ENCODE measurements at places on chromosomes 5 and 9.

- DNase-seq, result no peak
These were observed 35.6 kb downstream of the GLRX start for GRCh38 chr5:95786821-95787418.

GRCh38 chr9:72464857-72465592, 56.4 kb upstream of the TMC1 start:
- DNase-seq, result no peak

DNA sequence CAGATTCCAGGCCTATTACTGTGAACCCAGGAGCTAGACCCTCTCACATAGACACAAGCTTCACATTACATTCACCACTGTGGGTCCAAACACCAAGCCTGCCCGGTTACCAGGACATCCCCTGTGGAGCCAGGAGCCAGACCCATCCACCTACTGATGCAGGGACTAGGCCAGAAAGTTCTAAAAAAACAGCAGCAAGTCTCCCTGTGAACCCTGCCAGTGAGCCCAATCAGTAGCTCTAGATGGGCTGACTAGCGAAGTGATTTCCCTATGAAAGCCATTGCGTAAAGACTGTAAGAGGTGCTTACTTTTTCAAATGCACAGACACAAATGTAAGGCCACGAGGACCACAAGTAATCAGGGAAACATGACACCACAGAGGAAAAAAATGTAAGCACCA, 352.3 kb downstream of the TMEM161B start:
- no peak for DNase-seq

- DNase-seq, result peak; percentile 41
These were observed 571 bp downstream of the PPIC start for GRCh38 chr5:123035918-123036390.

GRCh38 chr5:34715711-34716110, 59.6 kb downstream of the RAI14 start:
- no peak for DNase-seq

- no peak for DNase-seq
These were observed 78.2 kb downstream of the RFK start for GRCh38 chr9:76316069-76316468.

- DNase-seq, result no peak
These were observed 89.8 kb downstream of the LIFR start for GRCh38 chr5:38466424-38467189.

DNA sequence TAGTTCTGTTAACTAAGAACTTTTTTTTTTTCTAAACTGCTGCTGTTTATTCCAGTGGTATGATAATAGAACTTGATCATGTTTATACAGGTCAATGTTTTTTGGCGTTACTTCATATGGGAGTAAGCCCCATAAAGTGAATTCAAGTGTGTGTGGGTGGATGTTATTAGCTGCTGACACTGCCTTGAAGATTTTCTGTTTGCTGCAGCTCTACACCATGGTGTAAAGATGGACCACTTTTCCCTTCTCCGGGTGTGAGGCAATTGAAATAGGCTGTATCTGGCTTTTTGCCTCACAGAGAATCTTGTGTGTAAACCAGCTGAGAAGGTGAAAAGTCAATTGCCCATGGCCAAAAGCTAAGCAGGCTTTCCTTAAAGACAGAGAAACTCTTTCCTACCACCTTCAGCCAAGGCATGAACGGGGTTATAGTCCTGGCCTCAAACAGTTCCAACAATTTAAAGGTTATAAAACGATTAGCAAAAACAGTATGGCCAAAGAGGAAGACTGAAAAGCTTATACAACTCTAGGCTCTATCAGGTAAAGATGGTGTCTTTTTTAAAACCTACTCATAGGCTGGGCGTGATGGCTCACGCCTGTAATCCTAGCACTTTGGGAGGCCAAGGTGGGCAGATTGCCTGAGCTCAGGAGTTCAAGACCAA, 33.9 kb upstream of the ABCA1 start:
- DNase-seq, result no peak

GRCh38 chr5:170603109-170603508, 99.3 kb downstream of the KCNIP1 start:
- no peak for DNase-seq

- no peak for DNase-seq
These were observed 32.1 kb upstream of the ZNF354B start for GRCh38 chr5:178827636-178828035.

- no peak for DNase-seq
These were observed 24.0 kb downstream of the CHD1 start for GRCh38 chr5:98904780-98905179.

DNA sequence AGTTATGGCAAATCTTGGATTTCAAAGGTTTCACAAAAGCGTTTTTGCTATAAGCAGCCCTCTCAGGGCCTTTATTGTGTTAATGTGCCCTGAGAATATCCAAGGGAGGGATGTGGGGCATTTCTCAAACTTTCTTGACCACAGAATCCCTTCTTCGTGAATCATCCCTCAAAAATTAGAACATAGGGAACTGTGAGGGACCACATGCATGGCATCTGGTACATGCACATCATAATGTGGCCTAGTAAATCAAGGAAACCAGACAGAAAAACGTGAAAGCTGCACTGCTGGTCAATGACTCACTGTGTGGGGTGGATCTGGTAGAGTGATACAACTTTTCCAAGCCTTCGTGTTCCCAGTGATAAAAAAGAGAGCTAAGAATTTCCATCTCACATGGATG, 22.4 kb downstream of the DDX31 start:
- DNase-seq, result no peak

DNA sequence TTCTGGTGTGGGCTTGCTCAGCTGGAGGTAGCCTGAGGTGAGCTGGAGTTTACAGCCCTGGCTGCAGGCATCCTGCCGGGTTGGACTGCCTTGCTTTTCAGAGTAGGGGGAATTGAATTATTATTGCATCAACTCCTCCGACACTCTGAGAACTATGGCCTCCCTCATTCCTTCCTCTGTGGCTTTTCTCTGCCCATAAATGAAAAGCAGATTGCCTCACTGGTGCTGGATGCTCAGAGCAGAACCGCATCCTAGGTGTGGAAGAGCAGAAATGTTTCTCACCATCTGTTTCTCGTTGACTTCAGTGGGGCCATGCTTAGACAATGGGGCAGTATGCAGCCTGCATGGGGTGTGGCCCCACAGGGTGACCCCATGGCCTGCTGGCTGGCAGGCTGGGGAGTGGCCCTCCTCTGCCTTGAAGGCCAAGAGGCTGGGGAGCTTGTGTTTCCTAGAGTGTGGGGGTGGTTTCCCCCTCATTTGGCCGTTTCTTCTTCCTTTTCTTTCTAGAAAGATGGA, 27.3 kb upstream of the TGFBI start:
- no peak for DNase-seq

DNA sequence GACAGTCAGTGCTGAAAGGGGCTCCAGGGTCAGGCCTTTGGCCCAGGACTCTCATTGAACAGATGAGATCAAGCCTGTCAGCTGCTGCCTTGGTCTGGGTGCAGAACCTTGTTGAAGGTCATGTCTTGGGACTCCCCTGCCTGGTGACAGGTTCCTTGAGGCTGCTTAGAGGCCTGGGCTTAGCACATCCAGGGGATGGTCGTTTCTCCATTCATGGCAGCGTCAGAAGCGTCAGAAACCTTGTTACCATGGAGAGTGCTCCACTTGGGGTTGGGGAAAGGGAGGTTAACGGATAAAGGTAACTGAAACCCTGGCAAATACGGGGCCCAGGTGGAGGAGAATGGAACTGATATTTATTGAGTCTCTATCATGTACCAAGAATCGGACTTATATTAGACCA, 8.8 kb downstream of the ARPC5L start:
- DNase-seq, result no peak

DNA sequence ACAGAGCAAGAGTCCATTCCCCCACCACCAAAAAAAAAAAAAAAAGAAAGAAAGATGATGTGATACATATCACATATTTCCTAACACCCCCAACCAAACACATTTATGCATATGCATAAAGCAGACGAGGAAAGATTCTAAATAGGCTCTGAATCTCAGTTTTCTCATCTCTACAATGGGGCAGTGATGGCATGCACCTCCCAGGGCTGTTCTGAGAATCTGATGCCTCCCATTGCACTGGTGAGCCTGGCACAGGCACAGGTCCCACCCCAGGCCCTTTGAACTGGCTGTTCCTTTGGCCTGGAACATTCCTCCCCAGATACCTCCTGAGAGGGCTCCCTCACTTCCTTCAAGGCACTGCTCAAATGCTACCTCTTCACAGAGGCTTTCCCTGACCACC, 116.5 kb downstream of the C9orf50 start:
- DNase-seq, result no peak

Data from GM13977 (cell line).